ENCODE measurements at places on chromosomes 1 and 21.

- no peak for DNase-seq
Observed at GRCh38 chr1:184620469-184620868, 134.2 kb downstream of the EDEM3 start.

- DNase-seq = no peak
Observed at GRCh38 chr1:39154553-39155421, 49.7 kb upstream of the MACF1 start.

GRCh38 chr1:155070721-155071569, 7.4 kb downstream of the EFNA4 start:
- peak; percentile 93 for DNase-seq

DNA sequence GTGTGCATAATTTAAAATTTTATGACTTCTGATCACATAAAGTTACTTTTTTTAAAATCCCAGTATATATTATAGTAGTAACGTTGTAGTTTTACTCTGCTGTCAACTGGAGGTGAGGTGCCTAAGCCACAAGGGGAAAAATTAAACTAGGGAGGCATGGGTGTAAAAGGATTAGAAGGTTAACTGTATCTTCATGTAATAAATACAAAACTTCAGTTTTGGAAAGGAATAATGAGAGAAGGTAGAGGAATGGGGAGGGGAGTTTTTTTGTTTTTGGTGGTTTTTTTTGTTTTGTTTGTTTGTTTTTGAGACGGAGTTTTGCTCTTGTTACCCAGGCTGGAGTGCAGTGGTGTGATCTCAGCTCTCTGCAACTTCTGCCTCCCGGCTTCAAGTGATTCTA, 5.7 kb downstream of the SLC25A33 start:
- DNase-seq = no peak

GRCh38 chr1:167344615-167345385, 124.1 kb downstream of the POU2F1 start:
- DNase-seq = no peak

DNA sequence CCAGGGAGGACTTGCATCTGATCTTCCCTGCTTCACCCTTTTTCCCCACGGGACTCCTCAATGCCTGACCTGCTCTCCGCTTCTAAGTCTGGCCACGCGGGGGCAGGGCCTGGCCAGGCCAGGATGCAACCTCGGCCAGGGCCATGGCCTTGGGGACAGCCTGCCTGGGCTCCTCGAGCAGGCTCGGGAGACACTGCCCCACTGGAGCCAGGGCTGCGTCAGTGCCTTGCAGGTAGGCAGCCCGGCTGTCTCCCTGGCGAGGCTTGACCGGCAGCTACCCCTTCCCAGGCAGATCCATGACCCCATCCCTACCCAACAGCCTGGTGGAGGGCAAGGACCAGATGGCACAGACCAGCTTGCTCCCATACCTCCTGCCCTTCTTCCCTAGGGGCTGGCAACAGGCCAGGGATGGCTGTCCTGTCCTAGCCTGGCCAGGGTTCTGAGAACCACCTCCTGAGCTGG, 2.7 kb upstream of the PRDM16 start:
- DNase-seq = peak; percentile 71
